ENCODE measurements at places on chromosomes 5 and 9.

DNA sequence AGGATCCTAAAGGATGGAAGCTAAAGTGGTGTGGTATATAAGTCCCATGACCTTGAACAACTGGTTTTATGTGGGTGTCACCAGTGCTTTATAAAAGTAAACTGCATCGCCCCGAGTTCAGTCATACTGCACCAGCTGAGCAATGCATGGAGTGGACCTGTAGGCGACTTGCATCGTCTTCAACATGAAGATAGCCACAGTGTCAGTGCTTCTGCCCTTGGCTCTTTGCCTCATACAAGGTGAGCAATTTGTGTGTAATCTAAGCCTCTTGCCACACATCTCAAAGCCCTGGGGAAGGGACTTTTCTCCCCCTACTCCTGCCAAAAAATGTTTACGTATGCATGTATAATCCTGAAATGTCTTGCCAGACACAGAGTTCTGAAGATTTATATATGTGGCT lies at the start of gene SPINK5:
SPINK5 (plus strand) TSS at position 120 of the 400 bp plus-strand sequence; CDS start at position 185, 65 bp downstream.
- no peak for DNase-seq

GRCh38 chr9:112218908-112219307 lies 43.8 kb upstream of the SUSD1 start:
- DNase-seq: no peak

DNA sequence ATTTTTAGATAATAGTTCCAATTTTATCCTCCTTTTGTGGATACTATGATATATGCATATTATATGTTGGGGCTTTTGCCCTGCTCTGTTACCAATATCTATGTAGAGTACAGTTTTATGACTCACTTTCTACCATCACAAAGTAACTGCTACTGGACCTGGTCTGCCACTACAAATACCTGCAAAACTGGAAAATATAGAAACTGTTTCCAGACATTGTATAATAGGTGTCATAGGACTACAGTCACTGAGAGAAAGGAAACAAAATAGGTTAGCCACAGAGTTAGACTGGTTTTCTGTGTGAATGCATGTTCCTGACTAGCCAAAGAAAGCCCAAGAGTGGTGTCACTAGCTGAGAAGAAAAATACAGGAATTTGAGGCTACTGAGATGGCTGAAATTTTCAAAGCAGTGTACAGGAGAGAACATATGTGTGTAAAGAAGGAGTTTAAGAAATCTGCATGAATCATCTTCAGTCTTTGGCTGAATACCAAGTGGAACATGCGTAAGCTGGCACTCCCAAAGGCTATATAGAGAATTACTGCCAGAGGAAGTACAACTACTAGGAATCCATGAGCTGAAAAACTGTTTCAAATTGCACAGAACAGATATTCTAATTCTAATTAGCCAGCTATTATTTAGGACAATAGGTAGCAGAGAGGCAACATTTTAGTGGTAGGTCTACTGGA lies 29.0 kb upstream of the FAM174A start:
- DNase-seq: no peak

DNA sequence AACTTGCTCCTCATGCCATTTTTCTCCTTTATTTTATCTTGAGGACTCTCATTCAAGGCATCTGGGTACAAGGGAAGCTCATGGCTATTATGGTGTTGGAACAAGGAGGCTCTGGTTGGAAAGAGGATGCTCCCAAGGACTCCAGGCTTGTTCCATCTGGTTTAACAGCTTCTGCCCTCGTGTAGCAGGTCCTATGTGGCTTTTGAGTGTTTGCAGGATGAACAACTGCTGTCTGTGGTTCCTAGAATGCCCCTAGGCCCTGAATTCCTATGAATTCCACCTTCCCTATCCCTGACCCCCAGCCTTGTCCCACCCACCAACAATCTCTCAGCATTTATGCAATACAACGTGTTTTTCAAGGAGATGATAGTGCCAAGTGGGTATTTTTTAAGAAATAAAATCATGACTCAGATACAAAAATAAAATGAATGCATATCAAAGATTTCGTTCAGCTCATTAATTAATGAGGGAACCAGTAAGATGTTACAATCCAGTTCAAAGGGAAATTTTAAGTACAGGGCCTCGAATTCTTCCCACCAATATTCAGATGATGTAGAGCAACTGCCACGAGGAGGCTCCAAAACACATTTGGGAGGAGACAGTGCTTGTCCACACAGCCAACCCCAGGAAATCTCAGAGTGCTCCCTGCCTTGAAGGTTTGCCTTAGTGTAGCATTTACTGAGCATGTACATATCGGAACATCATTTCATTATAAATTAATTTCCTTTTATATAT lies 182.0 kb downstream of the MUSK start:
- no peak for DNase-seq

GRCh38 chr9:97387936-97388684 lies 23.8 kb upstream of the TDRD7 start:
- no peak for DNase-seq

DNA sequence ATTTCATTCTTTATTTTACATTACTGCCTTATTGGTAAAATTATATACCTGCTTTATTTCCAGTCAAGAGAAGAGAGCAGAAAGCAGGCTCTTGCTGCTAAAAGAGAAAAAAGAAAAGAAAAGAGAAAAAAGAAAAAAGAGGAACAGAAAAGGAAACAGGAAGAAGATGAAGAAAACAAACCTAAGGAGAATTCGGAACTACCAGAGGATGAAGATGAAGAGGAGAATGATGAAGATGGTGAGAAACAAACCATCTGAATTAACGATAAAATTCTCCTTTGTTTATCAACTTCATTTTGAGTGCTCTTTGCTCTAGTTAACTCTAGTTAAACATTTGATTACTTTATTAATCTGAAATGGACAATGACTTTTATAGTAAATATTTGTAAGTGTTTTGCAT lies 23.5 kb upstream of the EIF4EBP3 start:
- DNase-seq: no peak

DNA sequence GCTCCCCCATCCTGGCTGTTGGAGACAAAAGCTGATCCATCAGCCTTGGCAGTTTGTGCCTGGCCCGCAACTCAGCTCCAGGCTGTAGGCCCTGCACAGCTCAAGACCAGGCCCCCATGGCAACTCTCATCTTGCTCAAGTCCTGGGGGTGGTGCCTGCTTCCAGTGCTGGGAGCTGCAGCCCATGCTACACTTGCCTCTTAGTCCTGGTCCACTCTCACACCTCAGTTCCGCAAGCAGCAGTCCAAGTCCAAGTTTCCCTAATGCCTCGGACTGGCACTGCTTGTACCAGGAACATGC lies 14.2 kb downstream of the AHRR start:
- DNase-seq: no peak
